ENCODE measurements at places on chromosomes 3 and 15. TPM values are rescaled to one million over a fixed set of nuclear protein-coding genes. Genes with fewer than 3 reads are reported as not detected.

ZNF445 gene
- total RNA-seq: 8.0 TPM

PRSS50 gene
- total RNA-seq: not detected

SERINC4 gene
- not detected for total RNA-seq

CCRL2 gene
- total RNA-seq: 0.39 TPM

SPATA12 gene
- not detected for total RNA-seq

DISP2 gene
- total RNA-seq: 0.08 TPM
